Gastrocnemius medialis (tissue), 4 donors: ENCODE measurements at places on chromosomes 4 and X. TPM values are rescaled to one million over a fixed set of nuclear protein-coding genes. Genes with fewer than 3 reads are reported as not detected.
A peak's percentile ranks its signal among the peaks of the same experiment; 100 is the strongest.

STPG2 gene
- not detected for total RNA-seq

PRR32 gene
- 0.29 TPM for total RNA-seq

SORBS2 gene
- total RNA-seq, result 64.5 TPM

MAPK10 gene
- total RNA-seq, result not detected

GRIA3 gene
- total RNA-seq, result 0.24 TPM

GRCh38 chrX:130330146-130330545, 9.6 kb upstream of the SLC25A14 start:
- no peaks in the 10 kb centered on the region for H3K27me3 ChIP-seq
- H3K27ac ChIP-seq, result no peak overlapping the region
- no peaks in the 10 kb centered on the region for H3K36me3 ChIP-seq
- no peak overlapping the region for H3K4me3 ChIP-seq

GRCh38 chrX:103362474-103362873, 6.2 kb downstream of the TCEAL9 start:
- H3K4me3 ChIP-seq, result no peak overlapping the region
- H3K27me3 ChIP-seq, result no peaks in the 10 kb centered on the region
- H3K36me3 ChIP-seq, result no peaks in the 10 kb centered on the region
- DNase-seq, result no peak
- no peaks in the 10 kb centered on the region for H3K4me1 ChIP-seq

DNA sequence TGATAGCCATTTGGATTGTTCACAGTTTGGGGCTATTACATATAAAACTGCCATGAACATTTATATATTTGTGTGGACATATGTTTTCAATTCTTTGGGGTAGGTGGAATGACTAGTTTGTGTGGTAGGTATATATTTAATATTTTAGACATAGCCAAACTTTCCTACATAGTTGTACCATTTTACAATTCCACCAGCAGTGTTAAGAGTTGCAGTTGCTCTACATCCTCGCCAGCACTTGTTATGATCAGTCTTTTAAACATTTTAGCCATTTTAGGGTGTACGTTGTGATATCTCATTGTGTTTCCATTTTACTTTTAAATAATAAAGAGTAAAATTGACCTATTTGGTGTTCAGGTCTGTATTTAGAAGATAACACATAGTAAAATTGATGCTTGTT, 76.6 kb downstream of the ZFX start:
- no peaks in the 10 kb centered on the region for H3K27me3 ChIP-seq
- no peak overlapping the region for H3K27ac ChIP-seq
- DNase-seq, result no peak
- no peaks in the 10 kb centered on the region for H3K4me1 ChIP-seq
- no peaks in the 10 kb centered on the region for H3K36me3 ChIP-seq

DNA sequence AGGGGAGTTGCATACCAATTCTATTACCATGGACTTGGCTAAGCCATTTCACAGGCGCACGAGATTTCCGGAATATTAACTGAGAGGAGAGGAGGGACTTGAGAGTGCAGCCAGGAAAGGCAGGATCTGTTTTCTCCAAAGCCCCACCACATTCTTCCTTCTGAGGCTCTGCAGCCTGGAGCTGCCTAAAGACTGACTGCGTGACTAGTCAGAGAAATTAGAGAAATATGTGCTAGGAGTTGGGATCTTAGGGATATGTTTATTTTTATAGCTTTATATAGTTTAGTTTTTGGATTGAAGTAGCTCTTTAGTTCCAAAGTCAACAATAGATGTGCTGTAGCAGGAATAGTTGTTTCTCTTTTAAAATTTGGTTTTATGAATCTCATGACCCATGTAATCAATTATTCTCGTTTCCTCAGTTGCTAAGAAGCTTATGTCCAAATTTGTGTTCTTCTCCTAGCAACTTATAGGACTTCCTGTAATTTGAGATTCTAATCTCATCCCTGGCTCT, 300.1 kb upstream of the DDX53 start:
- no peak overlapping the region for H3K4me3 ChIP-seq
- H3K27ac ChIP-seq, result no peak overlapping the region
- no peaks in the 10 kb centered on the region for H3K36me3 ChIP-seq
- peak; percentile 1 for DNase-seq

DNA sequence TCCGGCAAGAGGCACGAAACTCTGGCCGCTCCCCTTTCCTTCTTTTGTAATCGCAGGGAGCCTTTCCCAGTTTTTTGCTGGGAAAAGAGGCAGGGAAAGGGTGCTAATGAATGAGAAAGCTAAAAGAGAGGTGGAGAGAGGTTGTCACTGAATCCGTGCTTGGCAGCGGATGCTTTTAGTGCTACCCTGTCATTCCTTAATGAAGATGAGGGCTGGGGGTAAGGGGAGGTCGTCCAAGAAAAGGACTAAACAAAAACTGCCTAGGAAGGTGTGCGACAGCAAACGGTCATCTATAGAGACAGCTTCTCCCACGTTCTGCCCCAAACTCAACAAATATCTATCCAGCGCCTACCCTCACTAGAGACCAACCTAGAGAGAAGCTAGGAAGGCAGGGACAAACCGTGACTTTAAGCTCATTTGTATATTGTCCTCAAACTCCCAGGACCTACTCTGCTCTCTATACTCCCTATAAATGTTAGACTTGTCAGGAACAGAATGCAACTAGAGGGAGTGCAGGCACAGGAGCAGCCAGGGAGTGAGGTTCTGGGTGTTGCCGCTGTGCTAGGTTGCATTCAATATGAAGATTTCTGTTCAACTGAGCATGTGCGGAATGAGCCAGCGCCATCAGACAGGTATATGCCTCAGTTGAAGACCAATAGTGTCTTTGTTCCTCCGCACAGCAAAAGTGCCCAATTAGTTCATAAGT, 777 bp upstream of the CASK start:
- no peak for DNase-seq
- H3K4me3 ChIP-seq, result peak overlapping the region; percentile 65
- no peaks in the 10 kb centered on the region for H3K36me3 ChIP-seq
- H3K27ac ChIP-seq, result peak overlapping the region; percentile 87
- H3K4me1 ChIP-seq, result peaks cover 2% of the 10 kb centered on the region

GRCh38 chrX:96721354-96721753, 36.7 kb downstream of the DIAPH2 start:
- no peak for DNase-seq
- no peaks in the 10 kb centered on the region for H3K36me3 ChIP-seq
- no peak overlapping the region for H3K27ac ChIP-seq
- H3K4me3 ChIP-seq, result no peak overlapping the region

GRCh38 chrX:134880866-134881265, 109.9 kb upstream of the SMIM10 start:
- no peaks in the 10 kb centered on the region for H3K36me3 ChIP-seq
- no peak overlapping the region for H3K27ac ChIP-seq
- DNase-seq, result no peak
- H3K4me3 ChIP-seq, result no peak overlapping the region
- no peaks in the 10 kb centered on the region for H3K27me3 ChIP-seq

DNA sequence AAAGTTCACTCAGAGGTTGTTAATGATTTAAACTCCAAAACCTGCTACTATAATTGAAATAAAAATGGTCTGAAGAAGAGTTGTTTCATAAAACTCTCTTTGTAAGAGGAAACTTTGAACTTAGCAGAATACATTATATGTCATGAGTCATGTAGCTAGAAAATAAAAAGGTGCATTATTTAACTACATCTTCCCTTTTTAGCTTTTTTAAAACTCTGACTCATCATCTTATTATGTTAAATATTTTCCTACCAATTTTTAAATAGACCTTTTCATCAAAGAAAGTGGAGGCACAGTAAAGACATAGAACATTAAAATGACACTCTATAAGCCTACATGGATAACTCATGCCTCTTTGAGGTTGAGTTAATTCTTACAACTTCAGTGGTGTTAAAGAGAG, 1.2 kb upstream of the ZNF827 start:
- no peak overlapping the region for H3K4me3 ChIP-seq
- H3K27me3 ChIP-seq, result no peaks in the 10 kb centered on the region
- H3K27ac ChIP-seq, result peak overlapping the region; percentile 99
- no peaks in the 10 kb centered on the region for H3K36me3 ChIP-seq
- peaks cover 16% of the 10 kb centered on the region for H3K4me1 ChIP-seq

- H3K4me3 ChIP-seq, result no peak overlapping the region
- no peaks in the 10 kb centered on the region for H3K36me3 ChIP-seq
- H3K27ac ChIP-seq, result peak overlapping the region; percentile 14
- H3K27me3 ChIP-seq, result no peaks in the 10 kb centered on the region
- H3K4me1 ChIP-seq, result no peaks in the 10 kb centered on the region
These were observed 893.9 kb downstream of the PCDH7 start for GRCh38 chr4:31613946-31614623.

- no peak overlapping the region for H3K4me3 ChIP-seq
- H3K27ac ChIP-seq, result no peak overlapping the region
- H3K36me3 ChIP-seq, result no peaks in the 10 kb centered on the region
- no peaks in the 10 kb centered on the region for H3K4me1 ChIP-seq
- no peaks in the 10 kb centered on the region for H3K27me3 ChIP-seq
These were observed 249.1 kb downstream of the GBA3 start for GRCh38 chr4:22941688-22942375.

DNA sequence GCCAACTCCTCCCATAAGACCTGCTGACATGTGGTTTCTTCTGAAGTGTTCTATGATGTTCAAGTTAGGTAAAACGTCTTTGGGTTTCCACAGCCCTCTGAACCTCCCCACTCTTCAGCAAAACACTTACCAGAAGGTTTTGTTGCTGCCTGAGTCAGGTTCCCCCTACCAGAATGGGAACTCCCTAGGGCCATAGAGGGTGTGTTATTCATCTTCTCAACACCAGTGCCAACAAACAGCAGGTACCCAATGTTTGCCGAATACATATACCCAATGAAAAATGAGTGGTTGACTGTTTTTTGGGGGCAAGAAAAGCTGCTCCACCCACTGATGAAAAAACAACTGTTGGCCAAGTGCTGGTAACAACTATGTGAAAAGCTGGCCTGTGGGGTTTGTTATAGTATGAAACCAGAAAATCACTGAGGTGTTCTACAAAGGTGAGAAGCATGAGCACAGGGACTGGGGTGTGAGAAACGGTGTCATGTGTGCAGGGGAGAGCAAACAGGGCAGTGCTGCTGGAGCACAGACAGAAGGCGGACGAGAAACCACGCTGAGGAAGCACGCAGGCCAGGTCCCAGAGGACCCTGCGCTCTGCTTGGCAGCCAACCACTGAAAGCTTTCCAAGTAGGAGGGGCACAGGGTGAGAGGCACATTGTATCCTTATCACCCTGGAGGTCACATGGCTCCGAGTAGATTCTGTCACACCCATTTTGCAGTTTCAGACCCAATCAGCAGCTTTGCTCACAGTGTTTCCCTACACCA, 28.8 kb downstream of the ATP8A1 start:
- DNase-seq, result peak; percentile 83
- no peak overlapping the region for H3K4me3 ChIP-seq
- H3K36me3 ChIP-seq, result no peaks in the 10 kb centered on the region
- H3K27me3 ChIP-seq, result no peaks in the 10 kb centered on the region
- H3K4me1 ChIP-seq, result peaks cover 38% of the 10 kb centered on the region

- peak overlapping the region; percentile 36 for H3K27ac ChIP-seq
- DNase-seq, result no peak
- no peaks in the 10 kb centered on the region for H3K27me3 ChIP-seq
- no peaks in the 10 kb centered on the region for H3K4me1 ChIP-seq
- no peak overlapping the region for H3K4me3 ChIP-seq
These were observed 17.2 kb upstream of the SMIM14 start for GRCh38 chr4:39655876-39656275.

DNA sequence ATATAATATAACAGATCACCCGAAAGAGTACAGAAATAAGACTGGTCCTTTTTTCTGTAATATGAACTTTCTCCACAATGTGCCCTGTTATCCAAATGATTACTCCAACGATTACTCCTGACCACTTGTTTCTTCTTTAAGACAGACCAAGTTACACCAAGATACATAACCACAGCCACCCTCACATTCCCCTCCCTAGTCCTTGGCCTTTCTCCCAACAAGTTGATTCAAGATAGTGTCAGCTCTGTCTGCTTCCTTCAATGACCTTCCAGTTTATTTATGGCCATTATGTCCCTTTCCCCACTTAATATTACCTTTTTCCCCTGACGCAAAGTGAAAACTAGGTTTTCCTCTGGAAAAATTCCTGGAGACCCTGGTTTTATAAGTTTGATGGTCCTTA, 397.2 kb downstream of the FAM47B start:
- DNase-seq, result no peak
- H3K36me3 ChIP-seq, result no peaks in the 10 kb centered on the region
- H3K27me3 ChIP-seq, result no peaks in the 10 kb centered on the region
- no peak overlapping the region for H3K27ac ChIP-seq
- no peak overlapping the region for H3K4me3 ChIP-seq

GRCh38 chr4:107561481-107561880, 158.6 kb downstream of the PAPSS1 start:
- no peak overlapping the region for H3K4me3 ChIP-seq
- no peak for DNase-seq
- no peak overlapping the region for H3K27ac ChIP-seq
- no peaks in the 10 kb centered on the region for H3K4me1 ChIP-seq
- H3K36me3 ChIP-seq, result no peaks in the 10 kb centered on the region

GRCh38 chrX:119482041-119482440, 13.8 kb downstream of the SLC25A5 start:
- no peaks in the 10 kb centered on the region for H3K27me3 ChIP-seq
- peaks cover 4% of the 10 kb centered on the region for H3K4me1 ChIP-seq

DNA sequence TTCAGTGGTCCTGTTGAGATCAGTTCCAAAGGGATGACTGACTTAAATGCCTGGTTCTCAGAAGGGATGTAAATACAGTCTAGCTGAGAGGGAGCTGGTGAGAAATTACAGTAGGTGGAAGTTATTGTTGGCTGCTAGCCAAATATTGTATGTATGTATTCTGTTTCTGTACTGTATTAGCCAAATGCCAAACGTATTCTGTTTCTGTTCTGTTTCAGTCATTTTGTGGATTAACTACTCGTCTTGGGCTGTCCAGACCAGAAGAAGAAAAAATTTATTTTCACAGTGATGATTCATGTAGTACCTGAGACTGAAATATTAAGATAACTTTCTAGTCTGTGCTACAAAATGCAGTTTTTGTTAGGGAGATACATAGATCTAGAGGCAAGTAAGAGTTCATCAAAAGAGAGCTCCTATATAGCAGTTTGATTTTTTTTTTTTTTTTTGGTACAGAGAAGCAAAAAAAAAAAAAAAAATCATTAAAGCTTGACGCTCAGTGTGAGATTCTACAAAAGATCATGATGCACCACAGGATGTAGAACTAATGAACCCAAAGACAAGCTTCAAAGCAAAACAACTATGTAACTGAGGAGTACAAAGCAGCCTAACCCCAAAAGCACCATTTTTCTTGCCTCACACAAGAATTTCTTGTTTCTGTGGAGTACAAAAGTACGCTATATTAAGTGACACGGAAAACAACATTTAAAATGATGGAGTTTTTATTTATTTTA, 54.8 kb downstream of the CASP6 start:
- H3K27me3 ChIP-seq, result no peaks in the 10 kb centered on the region
- H3K36me3 ChIP-seq, result no peaks in the 10 kb centered on the region
- no peaks in the 10 kb centered on the region for H3K4me1 ChIP-seq
- DNase-seq, result no peak
